Fibroblast of mammary gland (primary cell): ENCODE measurements at places on chromosomes 12 and 14.

DNA sequence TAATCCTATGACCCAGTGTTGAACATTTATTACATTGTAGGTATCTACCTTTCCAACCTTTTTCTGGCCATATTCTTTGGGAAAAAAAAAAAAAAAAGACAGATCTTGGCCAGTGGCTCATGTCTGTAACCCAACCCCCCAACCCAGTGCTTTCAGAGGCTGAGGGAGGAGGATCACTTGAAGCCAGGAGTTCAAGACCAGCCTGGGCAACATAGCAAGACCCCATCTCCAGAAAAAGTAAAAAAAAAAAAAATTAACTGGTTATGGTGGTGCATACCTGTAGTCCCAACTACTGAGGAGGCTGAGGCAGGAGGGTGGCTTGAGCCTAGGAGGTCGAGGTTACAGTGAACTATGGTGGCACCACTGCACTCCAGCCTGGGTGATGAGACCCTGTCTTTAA lies 58.1 kb downstream of the ACACB start:
- DNase-seq: no peak

DNA sequence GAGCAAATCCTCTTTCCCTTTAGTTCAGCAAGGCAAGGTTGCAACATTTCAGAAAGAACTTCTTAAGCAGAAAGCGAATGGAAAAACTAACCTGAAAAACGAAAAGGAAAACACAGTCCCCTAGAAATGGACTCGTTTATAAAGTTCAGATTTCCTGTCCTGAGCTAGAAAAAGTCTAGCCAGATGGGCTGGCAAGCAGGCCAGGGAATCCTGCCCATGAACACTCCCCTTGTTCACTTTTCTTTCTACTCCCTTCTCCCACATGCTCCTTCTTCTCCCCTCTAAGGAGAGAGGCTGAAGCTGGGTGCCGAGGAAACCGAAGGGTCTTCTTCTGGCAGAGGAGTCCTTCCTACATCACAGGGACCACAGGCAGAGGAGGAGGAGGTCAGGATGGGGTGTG lies 27.1 kb downstream of the LTBP2 start:
- no peak for DNase-seq

DNA sequence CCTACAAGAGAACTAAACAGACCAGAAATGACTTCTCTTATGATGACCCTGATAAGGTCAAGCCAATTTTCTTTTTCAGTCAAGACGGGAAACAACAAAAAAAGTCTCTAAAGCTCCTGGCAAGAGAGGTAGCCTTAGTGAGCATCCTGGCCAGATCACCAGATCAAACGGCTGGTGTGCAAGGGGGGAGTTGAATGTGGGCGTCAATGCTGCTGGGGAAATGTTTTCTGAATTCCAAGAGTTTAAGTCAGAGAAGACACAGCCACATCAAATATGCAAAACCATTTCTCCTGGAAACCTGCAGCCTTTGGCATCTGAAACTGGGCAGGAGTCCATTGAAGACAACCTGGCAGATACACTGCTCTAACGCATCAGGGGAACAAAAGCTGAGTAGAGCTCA lies 16.0 kb upstream of the SELPLG start:
- DNase-seq: peak; percentile 91

DNA sequence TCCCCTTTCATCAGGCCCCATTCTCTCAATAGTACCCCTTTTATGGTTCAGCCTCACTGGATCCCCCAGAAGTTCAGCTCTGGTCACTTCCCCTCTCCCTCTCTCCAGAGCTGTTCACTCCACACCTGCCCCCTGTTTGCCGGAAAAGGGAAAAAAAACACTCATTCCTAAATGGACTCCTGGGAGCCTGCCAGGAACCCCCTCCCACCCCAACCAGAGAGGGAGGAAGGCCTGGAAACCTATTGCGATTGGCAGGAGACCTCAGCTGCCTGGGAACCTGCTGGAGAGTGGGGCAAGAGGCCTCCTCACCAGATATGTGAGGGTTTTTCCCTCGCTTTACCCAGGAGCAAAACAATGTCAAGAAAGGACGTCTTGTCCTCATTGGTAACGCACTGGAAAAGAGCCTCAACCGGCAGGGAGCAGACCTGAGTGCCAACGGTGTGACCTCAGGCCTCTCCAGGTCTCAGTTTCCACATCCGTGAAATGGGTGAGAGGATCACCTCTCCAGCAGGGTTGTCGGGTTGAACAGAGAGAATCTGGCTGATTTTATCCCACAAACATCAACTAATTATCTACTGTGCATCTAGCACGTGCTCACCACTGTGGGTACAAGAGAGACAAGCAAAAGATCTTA lies 4.6 kb downstream of the DTX1 start:
- DNase-seq: no peak

DNA sequence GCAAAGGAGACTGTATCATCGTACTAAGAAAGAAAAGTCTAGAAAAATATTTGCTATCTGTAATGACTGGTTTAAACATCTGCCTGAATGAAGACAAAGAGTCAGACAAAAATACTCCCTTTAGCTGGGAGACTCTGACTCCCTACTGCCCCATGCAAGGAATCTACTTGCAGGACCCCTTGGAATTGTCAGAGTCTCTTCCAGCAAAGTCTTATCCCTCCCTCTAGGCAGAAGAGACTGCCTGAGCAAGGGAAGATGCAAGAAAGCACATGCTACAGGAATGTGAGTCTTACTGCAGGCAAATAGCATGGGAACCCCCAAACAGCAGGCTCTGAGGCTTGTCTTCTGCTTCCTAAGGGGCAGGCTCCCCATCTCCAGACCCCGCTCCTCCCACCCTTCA lies 154.0 kb downstream of the KCNA5 start:
- no peak for DNase-seq

GRCh38 chr14:32327255-32327961 lies 1.7 kb upstream of the AKAP6 start:
- no peak for DNase-seq

DNA sequence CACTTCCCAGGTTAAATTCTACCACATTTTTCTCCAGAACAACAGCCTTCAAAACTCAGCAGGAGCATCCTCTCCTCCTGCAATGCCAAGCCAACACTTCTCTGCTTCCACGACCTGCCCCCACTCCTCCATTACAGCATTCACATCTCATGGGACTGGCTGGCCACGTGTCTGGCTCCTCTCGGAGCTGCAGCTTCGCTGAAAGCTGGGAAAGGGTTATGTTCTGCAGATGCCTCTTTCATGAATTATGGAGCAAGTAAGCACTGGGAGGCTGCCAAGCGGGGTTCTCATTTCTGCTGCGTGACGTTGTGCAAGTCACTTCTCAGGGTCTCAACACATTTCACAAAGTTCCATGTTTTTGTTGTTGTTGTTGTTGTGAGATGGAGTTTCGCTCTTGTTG lies 142.2 kb upstream of the RFLNA start:
- peak; percentile 57 for DNase-seq

DNA sequence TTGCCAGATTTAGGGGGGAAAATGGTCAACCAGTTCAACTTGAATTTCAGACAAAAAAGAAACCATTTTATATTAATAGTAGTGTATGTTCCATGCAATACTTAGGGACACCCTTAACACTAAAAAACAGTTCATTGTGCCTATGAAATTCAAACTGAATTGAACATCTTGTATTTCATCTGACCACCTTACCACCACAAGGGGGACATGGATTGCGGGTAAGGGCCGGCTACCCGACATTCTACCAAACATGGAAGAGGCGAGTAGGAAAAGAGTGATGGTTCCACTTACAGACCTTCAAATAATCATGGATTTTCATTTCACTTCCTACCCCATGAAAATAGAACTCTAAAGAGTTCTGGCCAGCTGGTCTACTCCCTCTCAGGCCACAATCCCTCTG lies 10.3 kb upstream of the STK38L start:
- no peak for DNase-seq

DNA sequence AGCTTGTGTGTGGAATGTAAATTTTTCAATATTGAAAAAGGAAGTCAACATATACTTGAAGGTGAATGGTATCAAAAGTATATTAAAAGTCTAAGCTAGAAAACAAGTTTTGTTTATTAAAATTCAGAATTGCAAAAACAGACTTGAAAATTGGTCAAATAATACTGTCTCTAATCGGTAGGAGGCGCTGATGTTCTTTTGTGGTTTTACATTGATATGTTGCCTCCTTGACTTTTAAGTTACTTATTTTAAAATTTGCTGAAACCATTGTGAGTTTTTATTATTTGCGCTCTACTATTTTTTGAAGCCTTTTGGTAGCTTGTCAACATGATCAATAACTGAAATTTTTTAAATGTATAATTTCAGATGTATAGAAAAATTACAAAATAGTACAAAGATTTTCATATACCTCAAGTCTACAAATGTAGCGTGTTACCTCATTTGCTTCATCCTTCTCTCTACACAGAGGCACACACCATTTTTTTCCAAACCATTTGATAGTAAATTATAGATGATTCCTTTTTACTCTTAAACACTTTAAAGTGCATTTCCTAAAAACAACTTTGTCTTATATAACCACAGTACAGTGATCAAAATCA lies 6.9 kb downstream of the RTRAF start:
- peak; percentile 78 for DNase-seq

DNA sequence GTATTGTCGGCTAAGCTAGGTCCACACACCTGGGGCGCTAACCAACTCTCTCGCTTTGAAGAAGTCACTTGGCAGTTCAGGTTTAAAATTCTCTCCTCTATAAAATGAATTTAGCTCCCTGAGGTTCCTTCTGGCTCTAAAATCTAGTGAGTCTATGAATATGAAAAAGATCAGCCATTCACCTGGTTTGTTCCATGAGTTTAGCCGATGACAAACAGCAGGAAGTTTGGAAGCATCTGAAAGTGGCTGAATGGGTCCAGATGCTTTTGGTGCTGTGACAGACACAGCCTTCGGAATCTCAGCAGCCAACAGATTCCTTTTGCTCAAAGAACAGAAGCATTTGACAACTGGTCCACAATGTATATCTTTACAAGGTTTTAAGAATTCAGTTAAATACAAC lies 73.4 kb upstream of the FOXN3 start:
- no peak for DNase-seq

- no peak for DNase-seq
Observed at GRCh38 chr14:36979863-36980262, 192.5 kb downstream of the SLC25A21 start.

- no peak for DNase-seq
Observed at GRCh38 chr14:77488558-77488957, 10.1 kb downstream of the ISM2 start.
